ENCODE measurements at places on chromosomes 11 and 22. TPM values are rescaled to one million over a fixed set of nuclear protein-coding genes. Genes with fewer than 3 reads are reported as not detected.

The TSPAN32 gene
- not detected for total RNA-seq

The MOGAT2 gene
- total RNA-seq: not detected

The OR4A16 gene
- not detected for total RNA-seq

The OR5L2 gene
- not detected for total RNA-seq

The TREH gene
- total RNA-seq: not detected

The KRTAP5-8 gene
- total RNA-seq: 0.24 TPM

The PNPLA5 gene
- total RNA-seq: not detected

The MMP27 gene
- total RNA-seq: not detected

The KCNK4 gene
- total RNA-seq: not detected

The KIRREL3 gene
- total RNA-seq: not detected

The MRGPRX3 gene
- total RNA-seq: 2.4 TPM

The OR56A1 gene
- total RNA-seq: not detected

The PKDREJ gene
- not detected for total RNA-seq

The HORMAD2 gene
- not detected for total RNA-seq

The MRGPRF gene
- total RNA-seq: not detected

The TENM4 gene
- 27.2 TPM for total RNA-seq

The TMA7B gene
- total RNA-seq: not detected

The PPP6R3 gene
- 95.3 TPM for total RNA-seq

The PHOX2A gene
- not detected for total RNA-seq

The OR6T1 gene
- total RNA-seq: not detected

The OR52H1 gene
- total RNA-seq: 0.21 TPM

The PPP2R1B gene
- 25.6 TPM for total RNA-seq

The NAALAD2 gene
- not detected for total RNA-seq

The SLC22A6 gene
- not detected for total RNA-seq

The SERHL2 gene
- 8.7 TPM for total RNA-seq

The CREB3L1 gene
- not detected for total RNA-seq

The RASSF7 gene
- total RNA-seq: 60.0 TPM

The HYLS1 gene
- 3.1 TPM for total RNA-seq

The MISFA gene
- total RNA-seq: not detected

The SCGB2A2 gene
- not detected for total RNA-seq

The PGA5 gene
- not detected for total RNA-seq

The OR56A5 gene
- total RNA-seq: not detected

The KRTAP5-10 gene
- not detected for total RNA-seq

The RAB39A gene
- not detected for total RNA-seq

The GGT1 gene
- total RNA-seq: 5.3 TPM

The DGAT2 gene
- total RNA-seq: 11.7 TPM

The TRIM48 gene
- not detected for total RNA-seq

The PVALB gene
- total RNA-seq: not detected

The CXCR5 gene
- total RNA-seq: not detected

The OR10S1 gene
- total RNA-seq: not detected

The IL17REL gene
- not detected for total RNA-seq

The CARD16 gene
- total RNA-seq: 2.2 TPM

The KRTAP5-2 gene
- total RNA-seq: not detected

The OR5B21 gene
- not detected for total RNA-seq
